Activated T-cell treated with anti-CD3 and anti-CD28 coated beads for 24 hours (primary cell): ENCODE measurements at places on chromosomes 1 and 21.
A peak's percentile ranks its signal among the peaks of the same experiment; 100 is the strongest.

GRCh38 chr1:17521946-17522612, 17.4 kb upstream of the ARHGEF10L start:
- DNase-seq = no peak

GRCh38 chr1:160365325-160365724, 1.5 kb upstream of the NHLH1 start:
- no peak for DNase-seq

- DNase-seq = no peak
These were observed 75.7 kb upstream of the PKN2 start for GRCh38 chr1:88608139-88608943.

DNA sequence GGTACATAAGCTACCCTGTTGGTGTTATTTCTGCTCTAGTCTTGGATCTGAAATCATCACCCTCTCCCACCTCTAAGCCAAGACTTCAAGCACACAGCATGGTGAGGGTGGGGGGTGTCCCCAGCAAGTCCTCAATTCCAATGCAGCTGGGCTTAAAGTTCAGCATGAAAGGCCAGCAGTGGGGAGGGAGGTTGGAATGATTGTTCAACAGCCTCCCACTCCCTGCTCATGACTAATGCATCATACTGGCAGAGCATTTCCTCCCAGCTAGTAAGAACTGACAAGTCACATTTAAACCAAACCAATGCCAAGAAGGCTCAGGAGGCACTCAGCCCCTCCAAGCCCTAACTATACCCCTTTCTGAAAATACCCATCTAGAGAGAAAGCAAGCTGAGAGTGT, 50.1 kb downstream of the TIAM1 start:
- DNase-seq = peak; percentile 65

DNA sequence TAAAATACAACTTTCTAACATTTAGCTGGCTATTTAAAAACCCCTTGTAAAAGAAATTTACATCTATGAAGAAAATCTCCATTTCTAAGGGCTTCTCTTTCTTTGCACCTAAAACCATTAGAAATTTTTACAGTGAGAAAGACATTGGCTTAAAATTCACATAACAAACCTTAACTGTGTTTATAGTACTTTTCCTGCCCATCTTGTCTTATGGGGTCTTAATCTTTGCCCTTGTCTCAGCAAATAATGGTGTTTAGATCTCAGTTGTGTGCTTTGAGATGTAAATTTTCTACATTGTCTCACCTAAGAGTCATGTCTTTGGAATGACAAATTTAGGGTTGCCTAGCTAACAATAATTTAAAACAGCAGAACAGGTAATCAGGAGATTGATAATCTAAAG, 71.5 kb downstream of the DDAH1 start:
- no peak for DNase-seq

GRCh38 chr1:66552287-66552686, 18.3 kb downstream of the SGIP1 start:
- DNase-seq = no peak

- DNase-seq = no peak
These were observed 1.0 kb downstream of the ANKRD65 start for GRCh38 chr1:1419813-1420653.
